Stimulated activated CD4-positive, alpha-beta T cell treated with anti-CD3 and anti-CD28 coated beads, TNF-alpha, amount 100 ng/mL, for 48 hours (primary cell): ENCODE measurements at places on chromosomes 6 and 20.

- peak; percentile 35 for DNase-seq
These were observed 144.6 kb upstream of the AGPAT4 start for GRCh38 chr6:161418463-161418945.

DNA sequence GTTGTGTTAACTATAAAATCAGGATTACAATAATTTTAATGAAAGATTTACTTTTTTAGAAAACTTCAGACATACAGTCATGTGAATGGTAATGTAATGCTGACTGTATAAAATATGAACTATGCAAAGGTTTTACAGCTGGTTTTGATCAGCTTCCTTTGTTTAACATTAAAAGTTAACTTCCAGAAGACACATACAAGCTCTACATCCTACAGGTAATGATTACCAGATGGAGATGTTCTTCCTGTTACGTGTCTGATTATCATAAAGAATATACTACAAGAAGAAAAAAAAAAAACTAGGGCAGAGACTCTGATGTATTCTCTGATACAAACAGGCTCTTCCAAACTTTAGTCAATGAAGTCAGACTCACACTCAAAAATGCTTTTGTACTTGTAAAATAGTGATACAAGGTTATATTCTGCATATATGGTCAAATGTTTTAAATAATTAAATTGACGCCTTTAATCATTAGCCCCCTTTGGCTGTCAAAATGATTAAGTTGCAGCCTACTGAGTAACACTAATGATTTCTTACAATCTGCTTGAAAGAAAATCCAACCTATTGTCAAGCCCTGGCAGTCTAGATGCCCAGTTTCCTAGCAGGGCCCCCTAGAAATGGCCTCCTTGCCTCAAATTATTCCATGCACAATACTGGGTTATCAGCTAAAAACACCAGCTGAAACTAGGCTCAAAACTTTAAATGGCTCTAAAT lies 251.8 kb upstream of the RUNX2 start:
- no peak for DNase-seq

GRCh38 chr20:48139262-48140041 lies 354.2 kb upstream of the SULF2 start:
- no peak for DNase-seq

GRCh38 chr6:156167625-156168071 lies 609.5 kb upstream of the ARID1B start:
- DNase-seq = no peak

GRCh38 chr20:19161336-19161735 lies 51.1 kb upstream of the SLC24A3 start:
- DNase-seq = no peak

DNA sequence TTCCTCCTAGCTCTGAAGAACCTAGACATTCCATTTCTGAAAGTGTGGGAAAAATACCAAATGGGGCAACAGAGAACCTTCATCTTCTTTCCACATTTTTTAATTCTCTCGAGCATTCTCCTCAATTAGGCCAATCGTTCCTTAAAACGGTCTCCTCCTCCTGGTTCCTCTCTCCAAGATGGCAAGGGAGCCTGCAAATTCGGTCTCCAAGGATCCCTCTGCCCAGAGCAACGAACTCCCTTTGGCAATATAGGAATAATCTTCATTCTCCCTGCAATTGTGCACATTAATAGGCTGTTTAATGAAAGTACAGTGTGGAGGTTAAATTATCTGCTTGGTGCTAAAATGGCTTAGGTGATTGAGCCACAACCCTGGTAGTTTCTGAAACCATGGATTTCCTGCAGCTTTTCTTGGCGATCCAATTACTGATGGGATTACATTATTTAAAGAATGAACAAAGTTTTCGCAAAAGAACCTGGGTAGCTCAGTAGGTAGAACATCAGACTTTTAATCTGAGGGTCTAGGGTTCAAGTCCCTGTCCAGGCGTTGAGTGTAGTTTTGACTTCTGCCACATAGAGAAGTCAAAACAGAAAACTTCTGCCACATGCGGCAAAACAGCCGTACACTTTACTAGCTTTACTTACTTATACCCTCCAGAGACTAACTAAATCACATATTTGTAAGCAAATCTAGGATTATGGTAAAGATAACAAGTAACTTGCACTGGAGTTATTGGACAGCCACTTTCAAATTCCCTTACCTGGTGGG lies 102.9 kb upstream of the ZNF184 start:
- no peak for DNase-seq

GRCh38 chr6:44935693-44936300 lies 392.3 kb upstream of the RUNX2 start:
- DNase-seq = no peak

- no peak for DNase-seq
These were observed 936 bp upstream of the TMX4 start for GRCh38 chr20:8020314-8021079.

DNA sequence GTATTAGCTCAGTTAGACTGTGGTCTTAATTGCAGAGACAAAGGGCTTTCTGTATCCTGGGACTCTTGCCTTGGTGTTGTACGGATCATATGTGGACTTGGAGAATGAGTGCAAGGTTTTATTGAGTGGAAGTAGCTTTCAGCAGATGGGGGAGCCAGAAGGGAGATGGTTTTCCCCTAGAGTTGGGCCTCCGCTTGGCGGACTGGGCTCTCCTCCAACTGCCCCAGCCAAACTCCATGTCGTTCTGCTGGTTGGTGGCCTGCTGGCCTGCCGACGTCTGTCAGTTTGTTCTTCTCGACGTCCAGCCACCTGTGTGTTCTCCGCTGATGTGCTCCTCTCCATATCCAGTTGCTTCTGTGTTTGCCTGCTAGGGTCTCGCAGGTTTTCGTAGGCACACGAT lies 189.5 kb upstream of the FLRT3 start:
- DNase-seq = no peak

DNA sequence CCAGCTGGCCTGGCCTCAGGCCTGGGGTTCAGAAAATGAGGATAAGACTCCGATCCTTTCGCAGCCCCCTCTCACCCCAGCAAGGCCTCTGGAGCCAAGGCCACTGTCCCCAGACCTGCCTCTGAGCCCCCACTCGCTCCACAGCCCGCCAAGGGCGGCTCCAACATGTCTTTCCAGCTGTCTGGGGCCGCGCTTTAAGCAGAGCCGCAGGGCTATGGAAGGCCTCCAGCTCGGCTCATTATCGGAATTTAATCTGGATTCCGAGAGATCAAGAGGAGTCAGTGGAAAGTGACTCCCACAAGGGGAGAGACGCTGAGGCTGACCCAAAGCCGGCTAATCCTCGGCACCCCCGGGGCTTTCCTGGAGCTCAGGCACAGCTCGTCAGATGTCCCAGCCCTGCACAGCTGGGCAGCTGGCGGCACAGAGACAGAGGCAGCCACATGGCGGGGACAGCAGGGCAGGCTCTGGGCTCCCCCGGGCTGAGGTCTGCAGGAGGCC lies 41.8 kb downstream of the BMP7 start:
- no peak for DNase-seq

DNA sequence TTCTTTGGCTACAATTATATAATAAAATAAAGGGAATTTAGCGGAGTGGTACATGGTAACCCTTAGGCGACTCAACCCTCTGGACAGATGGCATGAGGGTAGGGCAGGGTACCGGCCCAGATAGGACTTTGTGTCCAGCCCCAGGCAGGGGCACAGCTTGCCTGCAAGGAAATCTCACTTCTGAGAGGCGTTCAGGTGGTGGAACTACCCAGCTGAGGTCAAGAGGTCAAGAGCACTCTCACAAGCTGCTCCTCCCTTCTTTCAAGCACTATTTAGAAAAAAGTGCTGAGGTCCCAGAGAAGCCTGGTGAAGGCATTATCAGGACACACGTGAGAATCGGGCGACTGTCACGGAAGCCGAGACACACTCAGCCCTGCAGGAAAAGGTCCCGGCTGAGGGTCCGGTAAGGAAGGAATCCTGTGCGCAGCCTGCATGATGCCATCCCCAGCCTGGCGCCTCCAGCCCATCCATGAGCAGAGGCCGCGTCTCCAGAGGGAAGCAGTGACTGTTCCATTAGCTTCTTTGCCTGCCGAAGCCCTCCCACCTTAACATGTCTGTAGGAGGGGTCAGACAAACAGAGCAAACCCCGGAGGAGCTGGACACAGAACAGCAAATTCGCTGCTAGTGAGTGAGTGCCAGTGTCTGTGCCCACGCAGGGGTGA lies 54.8 kb downstream of the WDR27 start:
- DNase-seq = no peak

DNA sequence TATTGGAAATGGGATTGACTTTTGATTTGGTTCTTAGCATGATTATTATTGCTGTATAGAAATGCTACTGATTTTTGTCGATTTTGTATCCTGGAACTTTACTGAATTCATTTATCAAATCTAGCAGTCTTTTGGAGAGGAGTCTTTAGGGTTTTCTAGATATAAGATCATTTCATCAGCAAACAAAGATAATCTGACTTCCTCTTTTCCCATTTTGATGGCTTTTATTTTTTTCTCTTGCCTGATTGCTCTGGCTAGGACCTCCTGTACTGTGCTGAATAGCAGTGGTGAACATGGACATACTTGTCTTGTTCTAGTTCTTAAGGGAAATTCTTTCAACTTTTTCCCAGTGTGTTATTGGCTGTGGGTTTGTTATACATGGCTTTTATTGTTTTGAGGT lies 64.6 kb downstream of the ZC2HC1B start:
- no peak for DNase-seq

- no peak for DNase-seq
These were observed 38.0 kb upstream of the MDGA1 start for GRCh38 chr6:37735722-37736121.
